ENCODE measurements at places on chromosomes 7 and 10. TPM values are rescaled to one million over a fixed set of nuclear protein-coding genes. Genes with fewer than 3 reads are reported as not detected.

MSS51 gene
- 0.10 TPM for total RNA-seq

TMEM140 gene
- 21.2 TPM for total RNA-seq

CD36 gene
- total RNA-seq: 9.4 TPM

SLC13A1 gene
- total RNA-seq: not detected

All from M059J (cell line).